ENCODE measurements at places on chromosomes 2 and 18.

GRCh38 chr2:217370391-217370790 lies 510.5 kb upstream of the TNP1 start:
- DNase-seq, result no peak

- DNase-seq, result peak; percentile 47
Measured at GRCh38 chr2:32068-32467, 14.2 kb downstream of the FAM110C start.

DNA sequence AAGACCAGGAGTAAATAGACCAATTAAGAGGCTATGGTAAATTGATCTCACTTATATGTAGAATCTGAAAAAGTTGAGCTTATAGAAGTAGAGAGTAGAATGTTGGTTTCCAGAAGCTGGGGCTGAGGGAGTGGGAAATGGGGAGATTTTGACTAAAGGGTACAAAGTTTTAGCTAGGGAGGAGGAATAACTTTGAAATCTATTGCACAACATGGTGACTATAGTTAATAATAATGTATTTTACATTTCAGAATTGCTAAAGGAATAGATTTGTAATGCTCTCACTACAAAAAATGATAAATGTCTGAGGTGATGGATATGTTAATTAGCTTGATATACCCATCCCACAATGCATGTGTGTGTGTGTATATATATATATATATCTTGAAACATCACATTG lies 82.1 kb downstream of the UBR3 start:
- DNase-seq, result no peak

- peak; percentile 71 for DNase-seq
Measured at GRCh38 chr2:16665748-16666448, at the start of gene CYRIA. Gene CYRIA, minus strand, starts transcription at chr2:16665834. Its CDS starts 77,715 bp downstream, at chr2:16588119.

DNA sequence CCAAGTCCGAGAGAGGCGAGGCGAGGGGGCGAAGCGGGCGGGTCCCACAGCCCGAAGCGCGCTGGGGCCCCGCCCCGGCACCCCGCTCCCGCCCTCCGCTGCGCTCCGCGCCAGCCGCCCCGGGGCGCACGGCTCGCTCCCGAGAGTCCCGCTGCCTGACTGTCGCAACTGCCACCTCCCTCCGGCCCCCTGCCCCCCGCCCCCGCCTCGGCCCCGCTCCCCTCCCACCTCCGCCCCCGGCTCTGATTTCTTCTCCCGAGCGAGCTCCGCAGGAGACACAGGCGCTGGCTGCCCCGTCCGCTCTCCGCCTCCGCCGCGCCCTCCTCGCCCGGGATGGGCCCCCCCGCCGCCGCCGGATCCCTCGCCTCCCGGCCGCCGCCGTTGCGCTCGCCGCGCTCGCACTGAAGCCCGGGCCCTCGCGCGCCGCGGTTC lies at the start of gene WNT6:
Gene WNT6, plus strand, starts transcription at position 250 of the 432 bp plus-strand sequence. CDS start 233 bp downstream, outside the sequence.
- DNase-seq, result no peak

- DNase-seq, result peak; percentile 58
Measured at GRCh38 chr18:35581898-35582641, 530 bp downstream of the GALNT1 start.

GRCh38 chr18:59730896-59731295 lies 33.7 kb upstream of the CCBE1 start:
- no peak for DNase-seq

DNA sequence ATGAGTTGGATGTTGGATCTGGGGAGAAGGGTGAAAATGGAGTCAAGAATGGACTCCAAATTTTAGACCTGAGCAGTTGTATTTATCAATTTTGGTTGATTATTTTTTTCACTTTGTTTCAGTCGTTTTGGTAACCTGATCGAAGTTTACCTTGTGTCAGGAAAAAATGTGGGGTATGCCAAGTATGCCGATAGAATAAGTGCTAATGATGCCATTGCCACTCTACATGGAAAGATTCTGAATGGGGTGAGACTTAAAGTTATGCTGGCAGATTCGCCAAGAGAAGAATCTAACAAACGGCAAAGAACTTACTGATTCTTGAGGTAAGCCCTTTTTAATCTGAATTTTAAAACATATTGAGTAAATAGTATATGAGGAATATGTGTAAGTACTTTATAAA lies 13.6 kb downstream of the RBM45 start:
- no peak for DNase-seq

DNA sequence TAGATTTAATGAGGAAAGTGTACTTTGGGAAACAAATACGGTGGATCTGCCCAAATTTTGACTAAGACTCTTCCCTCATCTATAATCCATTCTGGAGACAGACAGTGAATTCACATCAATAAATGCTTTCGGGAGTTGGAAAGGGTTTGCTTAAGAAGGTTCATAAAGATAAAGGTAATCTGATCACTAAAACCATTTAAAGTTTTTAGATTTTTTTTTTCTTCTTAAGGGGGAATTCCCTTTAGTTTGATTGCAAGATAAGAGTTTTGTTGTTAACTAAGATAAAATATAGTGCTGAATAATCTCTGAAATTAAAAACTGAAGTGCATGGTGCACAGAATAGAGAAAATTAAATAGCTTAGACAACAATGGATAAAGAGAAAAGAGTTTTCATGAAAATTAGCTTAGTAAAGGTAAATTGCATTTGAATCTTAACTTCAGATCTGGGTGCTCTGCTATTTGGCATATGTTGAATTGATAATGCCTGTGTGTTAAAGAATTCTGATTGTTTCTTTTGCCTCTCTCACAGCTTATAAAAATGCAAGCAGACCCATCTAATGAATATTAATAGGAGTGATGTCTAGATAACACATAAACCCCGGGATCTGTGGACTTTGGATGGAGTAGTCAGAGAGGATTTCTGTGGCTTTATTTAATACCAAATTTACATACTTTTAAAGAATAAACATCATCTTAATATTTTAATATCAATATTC lies 100.8 kb downstream of the MEIS1 start:
- DNase-seq, result no peak

DNA sequence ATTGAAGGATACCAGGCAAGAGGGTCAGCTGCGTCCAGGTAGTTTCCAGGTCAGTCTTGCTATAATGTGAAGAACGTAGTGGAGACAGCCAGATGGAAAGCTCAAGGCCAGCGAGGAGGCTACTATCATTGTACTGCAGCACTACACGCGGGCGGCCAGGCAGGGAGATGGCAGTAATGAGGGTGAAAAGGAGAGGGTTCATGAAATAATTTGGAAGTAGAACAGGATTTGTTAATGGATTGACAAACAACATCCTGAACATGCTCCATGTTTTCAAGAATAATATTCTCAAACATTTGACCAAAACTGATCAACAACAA lies 17.1 kb downstream of the SPIRE1 start:
- no peak for DNase-seq

GRCh38 chr2:186848873-186849578 lies at the start of gene ZSWIM2:
Gene ZSWIM2, minus strand, starts transcription at chr2:186849170. Its CDS starts 40 bp downstream, at chr2:186849130.
- peak; percentile 30 for DNase-seq

DNA sequence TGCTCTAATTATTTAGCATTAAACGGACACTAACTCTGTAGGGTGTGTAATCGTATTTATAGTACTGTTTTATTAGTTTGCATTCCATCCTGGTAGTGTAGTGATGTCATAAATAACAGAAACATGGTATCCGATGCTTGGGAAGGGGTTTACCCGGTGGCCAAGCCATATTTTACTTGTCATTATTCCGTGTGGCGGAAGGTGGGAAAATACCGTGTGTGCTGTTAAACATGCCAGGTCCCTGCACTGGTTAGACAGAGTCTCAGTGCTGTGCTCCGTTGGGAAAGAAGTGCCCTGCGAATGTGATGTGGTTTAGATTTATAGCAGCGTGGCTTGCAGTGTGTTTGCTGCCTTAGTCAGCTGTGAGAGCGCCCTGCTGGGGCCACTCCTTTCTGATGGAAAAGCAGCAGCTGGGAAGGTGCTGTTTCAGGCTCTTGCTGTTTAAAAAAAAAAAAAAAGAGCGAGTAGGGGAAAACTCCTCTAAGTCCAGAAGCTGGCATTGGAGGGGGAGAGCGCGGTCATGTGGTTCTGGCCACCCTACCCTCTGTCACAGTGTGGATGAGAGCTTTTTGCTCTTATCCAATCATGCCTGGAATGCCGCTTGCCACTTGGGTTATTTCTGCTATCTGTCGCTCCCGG lies 211.0 kb downstream of the NEDD4L start:
- DNase-seq, result no peak
